ENCODE measurements at places on chromosomes 2 and 18.

DNA sequence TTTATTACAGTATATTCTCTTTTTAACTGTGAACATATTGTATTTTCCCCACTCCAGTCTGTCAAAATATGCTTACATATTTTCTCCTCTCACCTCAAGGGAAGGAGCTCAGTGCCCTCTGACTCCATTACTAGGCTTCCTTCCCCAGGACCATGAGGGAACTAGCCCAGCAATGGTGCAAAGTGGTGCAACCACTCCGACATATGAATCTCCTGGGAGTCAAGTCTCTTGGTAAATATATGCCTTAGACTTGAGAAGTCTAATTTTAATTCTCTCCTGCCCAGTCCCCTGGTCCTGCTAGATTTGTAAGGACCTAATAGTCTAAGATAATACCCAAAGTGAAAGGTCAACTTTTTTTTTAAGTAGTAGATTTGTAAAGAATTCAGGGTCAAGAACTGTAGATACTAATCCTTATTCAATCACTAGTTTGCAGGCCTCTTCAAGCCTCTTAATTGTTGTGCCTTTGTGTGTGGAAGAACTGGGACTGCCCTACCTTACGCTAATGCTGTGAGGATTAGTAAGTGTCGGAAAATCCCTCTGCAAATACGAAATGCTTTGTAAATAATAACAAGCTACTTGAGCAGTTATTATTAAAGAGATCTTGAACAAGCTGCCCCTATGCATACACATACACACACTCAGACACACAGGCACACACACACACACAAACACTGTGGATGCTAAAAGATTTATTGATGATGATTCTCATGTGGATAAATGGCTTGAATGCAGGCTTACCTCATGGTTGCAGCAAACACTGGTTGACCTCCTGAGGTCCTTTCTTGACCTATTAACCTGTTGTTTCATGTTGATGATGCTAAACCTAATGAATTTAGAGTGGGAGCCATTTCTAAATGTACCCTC is 251.2 kb upstream of the PARD3B start:
- DNase-seq = no peak

GRCh38 chr2:172430678-172431077 is 3.3 kb downstream of the ITGA6 start:
- DNase-seq = peak; percentile 74

DNA sequence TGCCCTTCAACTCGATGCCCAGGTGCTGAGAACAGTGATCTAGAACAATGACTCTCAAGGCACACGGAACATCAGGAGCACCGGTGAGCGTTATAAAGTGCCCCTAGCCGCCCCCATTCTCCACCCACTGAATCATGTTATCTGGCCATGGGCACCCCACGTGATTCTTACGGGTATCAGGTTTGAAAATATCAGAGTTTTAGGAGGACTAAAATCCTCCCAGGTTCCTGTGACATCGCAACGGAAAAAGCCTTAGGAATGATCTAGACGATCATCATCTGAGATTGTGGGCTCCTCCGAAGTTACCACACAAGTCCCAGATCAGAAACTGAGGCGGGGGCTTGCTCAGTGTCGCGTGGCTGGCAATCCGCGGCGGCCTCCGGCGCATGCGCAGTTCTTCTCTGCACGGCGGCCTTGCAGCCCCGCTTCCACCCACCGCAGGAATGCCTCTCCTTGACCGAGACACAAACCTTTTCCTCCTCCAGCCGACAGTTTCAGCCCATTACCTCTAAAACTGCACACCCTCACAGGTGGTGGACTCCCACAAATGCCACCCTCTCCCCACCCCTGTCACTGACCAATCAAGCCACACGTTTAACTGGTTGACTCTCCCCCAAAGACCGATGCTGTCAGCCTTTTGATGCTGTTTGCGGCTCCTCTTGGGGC is 5.8 kb upstream of the MRPL33 start:
- DNase-seq = peak; percentile 75

DNA sequence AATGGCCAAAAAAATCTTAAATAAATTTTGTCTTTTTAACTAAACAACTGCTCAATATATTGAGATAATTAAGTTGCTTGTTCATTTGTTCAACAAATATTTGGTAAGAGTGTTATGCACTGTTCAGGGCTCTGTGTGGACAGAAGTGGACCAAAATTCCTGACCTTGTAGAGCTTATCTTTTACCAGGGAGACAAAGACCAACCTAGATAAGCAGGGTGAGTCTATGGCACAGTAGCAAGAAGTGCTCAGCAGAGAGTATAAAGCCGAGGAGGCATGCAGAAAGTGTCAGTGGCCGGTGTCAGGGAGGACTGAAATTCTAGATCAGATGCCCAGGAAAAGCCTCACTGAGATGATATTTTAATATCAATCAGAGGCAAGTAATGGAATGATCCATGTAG is 2.6 kb downstream of the RAB27B start:
- DNase-seq = no peak
